Hematopoietic multipotent progenitor cell treated with erythropoietin and hydrocortisone succinate and interleukin-3 and kit ligand, for 15 days (in vitro differentiated cells): ENCODE measurements at places on chromosomes 6 and 20.

- DNase-seq: no peak
Measured at GRCh38 chr6:137283940-137284810, 65.0 kb upstream of the IFNGR1 start.

GRCh38 chr6:107144666-107145065 is 29.4 kb upstream of the BEND3 start:
- no peak for DNase-seq

- DNase-seq: no peak
Measured at GRCh38 chr6:38068854-38069590, 249.5 kb downstream of the ZFAND3 start.

- DNase-seq: no peak
Measured at GRCh38 chr6:125271486-125272159, 30.1 kb downstream of the HDDC2 start.

DNA sequence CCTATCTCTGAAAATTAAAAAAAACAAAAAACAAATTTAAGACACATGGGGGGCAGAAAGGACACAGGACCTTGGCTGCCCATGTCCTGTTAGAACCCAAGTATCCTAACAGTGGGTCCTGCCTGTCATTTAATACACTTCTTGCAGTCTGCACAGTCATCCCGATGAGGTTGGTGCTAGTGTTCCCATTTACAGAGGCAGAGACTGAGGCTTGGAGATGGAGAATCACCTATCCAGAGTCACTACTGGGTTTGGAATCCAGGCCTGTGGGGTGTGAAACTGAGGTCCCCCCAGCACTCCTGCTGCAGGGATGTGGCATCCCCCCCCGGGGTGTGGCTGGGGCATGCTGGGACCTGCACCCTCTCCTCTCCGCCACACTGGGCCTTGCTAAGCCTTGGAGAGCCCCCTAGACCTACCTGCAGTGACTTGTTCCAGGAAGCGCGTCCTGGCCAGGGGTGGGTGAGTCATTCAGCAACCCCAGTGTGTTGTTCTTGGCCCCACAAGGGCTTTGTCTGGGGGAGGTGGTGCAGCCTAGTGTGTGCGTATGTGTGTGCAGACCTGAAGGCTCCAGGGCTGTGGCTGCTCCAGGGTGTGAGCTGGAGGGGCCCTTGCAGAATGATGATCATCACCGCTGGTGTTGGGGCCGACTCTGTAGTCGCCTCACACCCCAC is 49.7 kb downstream of the BCAS4 start:
- no peak for DNase-seq

DNA sequence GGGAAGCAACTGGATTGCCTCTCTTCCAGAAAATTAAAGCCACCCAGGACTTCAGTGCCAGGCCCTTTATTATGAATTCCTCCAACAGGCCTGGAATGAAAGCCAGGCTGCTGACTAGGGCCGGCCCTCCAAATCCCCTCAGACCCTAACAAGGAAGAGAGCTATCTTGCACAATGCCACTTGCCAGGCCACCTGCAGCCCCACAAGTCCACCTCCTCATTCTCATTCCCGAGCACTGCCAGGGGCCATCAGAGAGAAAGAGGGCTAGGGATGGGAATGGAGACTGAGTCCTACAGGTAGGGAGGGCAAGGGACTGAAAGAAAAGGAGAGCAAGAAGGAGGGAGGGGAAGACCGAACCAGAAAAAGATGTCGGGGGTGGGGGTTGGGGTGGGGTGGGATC is 86.5 kb downstream of the MRPL14 start:
- DNase-seq: no peak

- DNase-seq: peak; percentile 9
Measured at GRCh38 chr6:90159452-90159851, 137.2 kb downstream of the BACH2 start.

- DNase-seq: no peak
Measured at GRCh38 chr20:3430376-3431069, 23.1 kb upstream of the DNAAF9 start.
